ENCODE measurements at places on chromosomes 7 and 10.

- no peak for DNase-seq
Observed at GRCh38 chr10:28806951-28807759, 129.8 kb downstream of the BAMBI start.

GRCh38 chr7:69908454-69908853, 310.2 kb downstream of the AUTS2 start:
- no peak for DNase-seq

DNA sequence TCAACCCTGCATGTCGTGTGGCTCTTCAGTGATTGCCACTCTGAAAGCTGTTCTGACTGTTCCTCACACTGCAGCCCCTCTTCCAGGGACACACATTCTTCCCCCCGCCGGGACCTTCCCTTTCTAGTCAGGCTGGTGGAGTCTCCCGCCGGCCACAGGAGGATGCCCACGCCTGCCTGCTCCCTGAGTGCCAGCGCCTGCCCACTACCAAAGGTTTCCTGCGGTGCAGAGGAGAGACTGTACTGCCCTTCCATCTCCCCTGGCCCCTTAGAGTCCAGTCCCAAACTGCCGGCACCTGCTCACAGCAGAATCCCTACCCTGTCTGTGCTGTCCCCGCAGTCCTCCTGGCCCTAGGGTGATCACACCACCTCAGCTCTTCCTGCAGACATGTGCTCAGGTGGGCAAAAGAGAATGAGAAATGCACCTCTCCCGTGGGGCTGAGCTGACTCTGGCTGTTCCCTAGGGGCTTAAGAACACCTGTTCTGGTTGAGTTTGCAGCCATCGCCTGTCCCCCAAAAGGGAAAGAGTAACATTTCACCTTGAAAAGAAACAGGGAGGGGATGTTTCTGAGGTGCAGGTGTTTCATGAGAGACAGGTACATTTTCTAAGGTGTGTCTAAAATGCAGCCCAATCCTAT, 1.4 kb downstream of the PODXL start:
- DNase-seq: no peak

DNA sequence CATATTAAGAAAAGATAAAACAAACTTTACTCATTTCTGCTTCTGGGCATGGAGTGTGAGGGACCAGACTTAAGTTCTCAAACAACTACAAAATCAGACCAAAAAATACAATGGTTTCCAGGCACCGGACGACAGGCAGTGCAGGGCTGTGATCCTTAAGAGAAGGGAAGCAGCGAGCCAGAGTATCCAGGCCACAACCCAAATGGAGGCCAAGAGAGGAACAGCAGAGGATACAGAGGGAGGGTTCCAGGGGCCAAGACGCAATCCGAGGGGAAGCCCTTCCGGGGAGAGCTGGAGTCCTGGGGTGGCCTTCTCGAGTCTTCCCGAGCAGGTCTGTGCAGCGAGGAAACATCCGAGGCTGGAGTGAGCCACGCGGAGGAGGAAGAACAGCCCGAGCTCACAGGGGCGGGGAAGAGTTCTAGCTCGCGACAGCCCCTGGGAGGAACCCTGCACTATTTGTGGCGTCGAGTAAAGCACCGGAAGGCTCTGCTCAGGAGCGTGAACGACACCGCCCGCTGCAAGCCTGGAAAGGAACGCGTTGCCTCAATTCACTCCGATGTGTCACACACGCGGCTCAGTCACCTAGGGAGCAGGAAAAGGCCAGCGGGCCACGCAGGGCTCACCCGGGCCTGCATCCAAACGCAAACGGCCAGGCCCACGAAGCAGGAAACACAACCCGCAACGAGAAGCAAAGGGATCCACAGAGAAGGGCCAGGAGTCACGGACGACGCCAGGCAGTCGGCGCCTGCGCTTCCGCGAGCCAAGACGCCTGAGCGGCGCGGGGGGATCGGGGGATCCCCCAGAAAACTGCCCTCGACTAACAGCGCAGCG, 933 bp upstream of the RNF32 start:
- DNase-seq: no peak

DNA sequence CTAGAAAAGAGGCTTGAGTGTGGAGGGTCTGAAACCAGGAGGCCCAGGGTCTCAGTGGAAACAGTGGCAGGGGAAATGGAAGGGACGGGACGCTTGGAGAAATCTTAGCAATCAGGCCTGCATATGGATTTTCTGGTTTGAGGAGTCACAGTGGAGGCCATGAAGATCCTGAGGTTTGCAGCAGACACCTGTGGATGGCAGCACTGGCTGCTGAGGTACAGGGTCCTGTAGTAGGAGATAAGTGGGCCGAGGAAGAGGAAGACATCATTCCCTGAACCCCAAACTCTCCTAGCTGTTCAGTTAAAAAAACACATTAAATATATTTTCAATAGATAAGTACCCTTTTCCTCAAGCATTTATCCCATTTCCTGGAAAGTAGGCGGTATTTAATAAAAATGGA, 208.8 kb upstream of the IGFBP3 start:
- no peak for DNase-seq

DNA sequence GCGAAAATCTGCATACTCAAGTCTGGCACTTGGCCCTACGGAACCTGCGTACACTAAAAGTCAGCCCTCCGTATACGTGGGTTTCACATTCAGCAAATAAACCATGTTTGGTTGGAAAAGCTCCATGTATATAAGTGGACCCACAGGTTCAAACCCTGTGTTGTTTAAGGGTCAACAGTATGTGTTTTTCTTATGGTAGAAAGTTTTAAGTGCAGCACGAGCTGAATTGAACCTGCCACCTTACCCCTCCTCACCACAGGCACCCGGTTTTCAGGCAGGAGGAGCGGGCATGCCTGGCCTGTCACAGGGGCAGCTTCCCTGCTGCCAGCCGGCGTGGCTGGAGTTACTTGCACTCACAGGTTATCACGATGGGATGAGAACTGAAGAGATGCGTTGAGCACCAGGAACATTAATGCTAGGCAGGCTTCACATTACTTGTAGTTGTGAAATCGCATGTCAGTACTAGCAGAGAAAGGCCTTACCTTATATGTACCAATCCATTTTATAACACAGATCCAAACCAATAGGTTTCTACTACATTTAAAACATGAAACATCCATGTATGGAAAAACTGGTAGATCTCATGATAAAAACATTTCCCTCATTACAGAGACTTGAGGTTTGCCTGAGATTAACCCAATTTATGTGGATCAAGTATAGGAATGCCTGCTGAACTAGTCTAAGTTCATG, 12.9 kb downstream of the INSIG1 start:
- no peak for DNase-seq

DNA sequence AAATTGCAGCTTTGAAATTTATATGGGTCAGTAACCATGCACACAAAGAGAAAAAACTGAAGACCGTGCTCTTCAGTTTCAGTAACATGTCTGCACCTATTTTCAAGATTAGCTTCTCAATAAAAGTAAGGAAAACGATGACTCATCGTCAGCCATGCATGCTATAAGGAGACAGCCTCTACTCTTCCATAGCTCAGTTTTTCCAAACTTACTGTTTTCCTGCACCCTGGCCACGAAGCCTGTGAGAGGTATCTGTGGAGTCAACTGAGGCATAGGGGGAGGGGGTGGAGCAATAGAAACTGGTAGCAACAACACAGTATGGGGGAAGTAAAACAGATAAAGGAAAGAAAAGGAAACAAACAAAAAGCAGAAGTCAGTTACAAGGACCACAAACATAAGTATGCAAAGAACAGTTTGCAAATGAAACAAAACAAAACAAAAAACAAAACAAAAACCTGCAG, 58.0 kb downstream of the PDSS1 start:
- DNase-seq: no peak

- DNase-seq: no peak
Observed at GRCh38 chr10:45373003-45373575, 927 bp upstream of the ALOX5 start.

DNA sequence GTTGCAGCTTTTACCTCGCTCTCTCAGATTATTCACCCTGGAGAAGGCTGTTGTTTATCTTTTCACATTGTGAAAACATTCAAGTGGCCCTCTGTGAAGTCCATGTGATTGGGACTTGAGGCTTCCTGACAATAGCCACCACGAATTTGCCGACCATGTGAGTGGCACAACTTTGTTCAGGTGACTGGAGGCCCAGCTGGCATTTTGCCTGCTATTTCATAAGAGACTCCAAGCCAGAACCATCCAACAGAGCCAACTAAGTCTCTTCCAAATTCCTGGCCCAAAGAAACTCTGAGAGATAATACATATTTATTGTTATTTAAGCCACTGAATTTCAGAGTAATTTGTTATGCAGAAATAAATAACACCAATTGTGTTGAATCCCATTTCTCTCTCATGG, 38.2 kb upstream of the CCSER2 start:
- DNase-seq: no peak

DNA sequence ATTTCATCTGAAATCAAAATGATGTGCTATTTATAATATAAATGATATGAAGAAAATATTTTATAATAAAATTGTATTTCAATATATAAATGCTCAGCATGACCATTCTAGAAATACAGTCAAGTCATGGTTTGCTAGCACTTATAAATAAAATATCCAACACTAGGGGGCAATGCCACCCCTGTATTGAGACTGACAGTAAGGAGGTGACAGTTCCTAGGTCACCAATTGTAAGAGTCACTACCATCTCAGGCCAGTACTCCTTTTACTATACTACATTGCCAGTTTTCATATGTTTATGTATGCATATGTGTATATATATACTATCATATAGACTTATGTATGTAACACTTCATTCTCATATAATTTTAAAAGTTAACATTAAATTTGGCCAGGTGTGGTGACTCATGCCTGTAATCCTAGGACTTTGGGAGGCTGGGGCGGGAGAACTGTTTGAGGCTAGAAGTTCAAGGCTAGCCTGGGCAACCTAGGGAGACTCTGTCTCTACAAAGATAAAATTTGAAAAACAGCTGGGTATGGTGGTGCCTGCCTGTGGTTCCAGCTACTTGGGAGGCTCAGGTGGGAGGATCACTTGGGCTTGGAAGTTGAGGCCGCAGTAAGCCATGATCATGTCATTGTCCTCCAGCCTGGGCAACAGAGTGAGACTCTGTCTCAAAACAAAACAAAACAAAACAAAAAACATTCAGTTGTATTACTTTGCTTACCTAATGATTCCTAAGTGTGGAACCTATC, 2.4 kb upstream of the CNOT4 start:
- no peak for DNase-seq

GRCh38 chr10:51981731-51982130, 282.3 kb upstream of the CSTF2T start:
- no peak for DNase-seq

DNA sequence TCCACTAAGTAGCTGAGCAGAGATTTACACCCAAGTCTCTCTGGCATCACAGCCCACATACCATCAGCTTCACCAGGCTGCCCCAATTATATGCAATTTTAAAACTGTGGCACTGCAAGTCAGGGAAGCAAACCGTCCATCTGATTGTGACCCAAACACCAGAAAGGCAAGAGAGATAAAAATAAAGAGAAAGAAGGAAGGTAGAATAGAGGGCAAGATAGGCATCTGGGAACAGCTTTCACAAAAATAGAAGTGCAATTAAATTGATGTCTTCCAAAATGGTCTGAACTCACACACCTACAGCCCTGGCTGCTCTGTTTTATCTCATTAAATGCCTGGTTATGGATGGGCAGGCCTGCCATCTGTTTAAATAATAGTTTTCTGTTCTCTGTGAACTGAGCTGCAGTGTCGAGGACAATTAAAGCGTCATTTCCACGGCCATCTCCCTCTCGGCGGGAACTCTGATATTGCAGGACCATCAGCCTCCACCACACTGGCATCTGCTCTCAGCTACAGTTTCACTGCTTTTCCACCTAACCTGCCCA, 509.1 kb downstream of the INHBA start:
- DNase-seq: no peak

- no peak for DNase-seq
Observed at GRCh38 chr10:119502618-119503155, 39.8 kb downstream of the RGS10 start.

DNA sequence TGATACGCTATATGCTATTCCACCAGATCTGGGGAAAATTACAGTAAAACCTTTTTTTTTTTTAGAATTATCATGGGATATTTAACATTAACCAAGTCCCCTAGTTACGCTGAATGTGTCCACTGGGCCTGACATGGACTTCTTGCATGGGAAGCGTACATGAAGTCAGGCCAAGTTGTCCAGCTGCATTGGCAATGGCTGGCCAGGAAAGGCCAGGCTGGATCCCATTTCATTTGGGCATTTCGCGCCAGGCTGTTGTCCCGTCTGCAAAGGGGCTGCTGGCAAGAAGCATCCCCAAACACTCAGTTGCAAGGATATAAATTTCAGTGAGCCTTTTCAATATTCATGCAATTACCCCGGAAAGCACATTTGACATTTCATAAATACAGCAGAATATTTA, 933.3 kb downstream of the GRID1 start:
- DNase-seq: no peak

DNA sequence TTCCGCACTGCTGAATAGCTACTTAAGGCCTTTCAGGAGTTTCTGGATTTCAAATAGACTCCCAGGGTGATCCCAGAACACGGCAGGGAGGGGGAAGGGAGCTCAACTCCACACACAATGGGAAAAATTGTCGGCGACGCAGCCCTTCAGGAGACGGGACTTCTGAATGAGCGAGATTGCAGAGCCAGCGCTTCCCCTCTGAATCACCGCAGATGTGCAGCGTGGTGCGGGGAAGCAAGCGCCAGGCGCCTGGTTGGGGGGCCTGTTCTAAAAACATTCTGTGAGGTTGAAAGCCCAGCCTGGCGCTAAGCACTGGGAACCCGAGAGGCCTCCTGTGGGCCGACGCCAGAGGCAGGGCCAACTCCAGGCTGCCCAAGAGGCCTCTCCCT, 163.3 kb downstream of the MAD1L1 start:
- DNase-seq: peak; percentile 45

- no peak for DNase-seq
Observed at GRCh38 chr7:116736927-116737715, 65.1 kb downstream of the MET start.

- DNase-seq: no peak
Observed at GRCh38 chr7:102079140-102080018, 207.3 kb upstream of the SH2B2 start.

GRCh38 chr10:18786478-18786877, 127.2 kb downstream of the ARL5B start:
- DNase-seq: no peak

DNA sequence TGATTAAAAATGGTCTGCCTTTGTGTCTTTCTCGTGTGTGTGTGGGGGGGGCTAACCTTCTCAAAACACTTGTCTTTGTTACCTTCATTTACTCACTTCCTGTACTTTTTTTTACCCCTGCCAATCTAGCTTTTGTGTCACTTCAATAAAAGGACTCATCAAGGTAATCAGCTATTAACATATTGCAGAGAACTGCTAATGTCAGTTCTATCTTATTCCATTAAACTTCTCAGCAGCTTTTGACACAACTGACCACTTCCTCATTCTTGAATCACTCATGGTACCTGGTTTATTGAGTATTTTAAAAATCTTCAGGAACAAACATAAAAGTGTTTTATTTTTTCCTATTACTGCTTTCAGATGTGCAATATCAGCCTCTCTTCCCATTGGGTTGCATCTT, 59.8 kb downstream of the SLC25A40 start:
- DNase-seq: no peak

- DNase-seq: no peak
Observed at GRCh38 chr7:38310591-38311101, 37.2 kb upstream of the TARP start.

- DNase-seq: no peak
Observed at GRCh38 chr10:36450380-36450779, 675.0 kb upstream of the ANKRD30A start.

GRCh38 chr7:23966941-23967340, 256.9 kb downstream of the STK31 start:
- DNase-seq: no peak

GRCh38 chr7:4722960-4723630, 41.0 kb downstream of the FOXK1 start:
- DNase-seq: no peak

- no peak for DNase-seq
Observed at GRCh38 chr7:121180436-121181063, 148.2 kb upstream of the WNT16 start.

All from dorsolateral prefrontal cortex (tissue), 122 donors.